ENCODE measurements at places on chromosomes 16 and 17. TPM values are rescaled to one million over a fixed set of nuclear protein-coding genes. Genes with fewer than 3 reads are reported as not detected.

The SLC46A1 gene
- polyA plus RNA-seq: 10.2 TPM

The CACNG5 gene
- polyA plus RNA-seq: not detected

The STX4 gene
- polyA plus RNA-seq: 98.3 TPM

The FAM117A gene
- polyA plus RNA-seq: 9.6 TPM

All from lung (tissue), 17 donors.